AG09309 (cell line): ENCODE measurements at places on chromosomes 6 and 20.

GRCh38 chr6:95805699-95806098, 210.1 kb upstream of the FUT9 start:
- no peak for DNase-seq

- DNase-seq: no peak
Measured at GRCh38 chr6:24655215-24655614, 9.2 kb upstream of the KIAA0319 start.

DNA sequence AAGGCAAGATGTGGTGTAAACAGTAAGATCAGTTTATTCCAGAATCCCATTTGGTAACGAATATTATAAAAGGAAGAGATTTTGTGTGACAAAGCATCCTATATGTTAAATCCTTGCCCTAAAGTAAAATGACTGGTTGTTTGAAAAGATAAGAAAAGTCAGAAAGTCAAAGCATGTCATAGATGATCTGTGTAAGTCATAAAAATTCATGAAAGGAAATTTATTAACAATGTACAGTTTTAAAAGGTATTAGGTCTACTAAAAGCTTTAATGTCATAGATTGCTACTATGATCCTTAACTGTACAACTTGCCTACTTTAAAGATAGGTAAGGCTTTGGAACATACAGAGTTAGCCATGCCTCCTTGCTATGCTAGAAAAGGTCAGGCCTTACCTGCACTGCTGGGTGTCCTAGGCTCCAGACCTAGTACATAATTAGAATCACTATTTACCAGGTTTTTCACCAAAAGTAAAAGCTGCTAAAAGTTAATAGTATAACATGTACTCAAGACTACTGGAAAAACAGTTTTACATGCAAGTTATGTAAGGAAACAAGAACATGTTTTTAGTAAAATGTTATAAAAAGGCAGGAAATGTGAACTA, 1090.1 kb upstream of the ADGRB3 start:
- DNase-seq: no peak

DNA sequence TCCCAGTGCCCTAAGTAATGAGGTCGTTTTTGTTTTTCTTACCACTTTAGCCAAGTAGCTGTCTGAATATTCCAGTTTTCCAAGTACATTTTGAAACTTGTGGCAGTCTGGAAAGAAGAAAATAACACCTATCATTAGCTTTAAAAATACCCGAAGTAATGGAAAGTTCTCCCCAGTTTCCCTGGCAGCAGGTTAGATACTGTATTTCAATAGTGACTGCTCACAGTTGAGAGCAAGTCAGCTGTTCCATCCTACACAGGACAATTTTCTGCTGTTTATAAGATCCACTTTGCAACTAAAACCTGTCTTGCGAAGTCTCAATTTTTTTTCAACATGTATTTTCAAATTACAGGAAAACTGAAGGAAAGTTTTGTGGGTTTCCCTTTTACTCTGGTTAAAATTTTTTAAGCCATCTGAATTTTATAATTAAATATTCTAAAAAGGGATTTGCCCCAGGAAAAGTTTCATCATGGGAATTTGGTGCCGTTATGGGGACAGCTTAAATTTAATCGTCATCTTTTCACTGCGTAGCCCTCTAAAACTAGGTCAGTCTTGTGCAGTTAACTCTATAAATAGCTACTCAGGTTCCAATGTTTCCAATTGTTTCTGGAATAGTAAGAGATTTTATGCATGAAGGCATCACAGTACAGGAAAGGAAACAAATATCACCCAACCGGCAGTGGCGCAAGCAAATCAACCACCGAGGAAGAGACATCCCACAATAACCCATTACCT, 96.9 kb downstream of the MBOAT1 start:
- DNase-seq: no peak
